ENCODE measurements at places on chromosomes 1 and 21.

DNA sequence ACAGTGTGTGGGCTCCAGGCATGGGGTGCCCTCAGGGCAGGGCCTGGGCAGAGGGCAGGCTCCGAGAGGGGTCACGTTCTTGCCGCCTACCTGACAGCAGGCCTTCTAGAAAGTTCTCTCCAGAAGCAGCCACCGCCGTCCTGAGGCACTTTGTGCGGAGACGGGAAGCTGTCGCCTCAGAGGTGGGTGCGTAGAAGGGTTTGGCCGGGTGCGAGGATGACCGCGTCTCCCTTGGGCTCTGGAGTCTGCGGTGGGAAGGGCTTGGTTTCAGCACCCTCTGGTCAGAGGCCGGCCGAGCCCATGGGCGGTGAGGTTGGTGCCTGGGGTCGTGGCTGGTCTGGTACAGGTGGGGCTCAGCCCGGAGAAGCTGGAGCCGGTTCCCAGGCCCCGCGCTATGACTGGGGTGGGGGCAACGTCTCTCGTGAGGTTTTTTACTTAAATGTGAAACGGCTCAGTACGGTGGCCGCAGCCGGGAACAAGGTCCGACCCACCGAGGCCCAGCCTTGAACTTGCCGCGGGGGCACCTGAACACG, 10.1 kb upstream of the TTLL10 start:
- DNase-seq, result no peak

DNA sequence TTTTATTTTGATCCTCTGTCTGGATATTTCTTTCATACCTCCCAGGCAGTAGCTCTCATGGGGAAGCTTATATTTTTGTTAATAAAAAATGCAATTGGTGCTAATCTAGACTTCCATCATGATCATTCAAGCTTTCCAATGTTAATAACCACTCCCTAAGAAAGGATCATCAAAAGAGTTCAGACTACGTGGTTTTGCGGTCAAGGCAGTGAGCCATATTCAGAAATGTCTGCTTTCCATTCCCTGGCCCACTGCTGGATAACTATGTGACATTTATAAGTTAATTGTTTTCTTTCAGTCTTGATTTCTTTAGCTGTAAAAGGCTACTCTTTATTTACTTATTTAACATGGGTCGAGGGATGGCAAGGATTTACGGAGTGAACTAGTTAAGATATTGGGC, 414.6 kb downstream of the LMO4 start:
- no peak for DNase-seq

GRCh38 chr1:14339288-14339687, 259.2 kb upstream of the KAZN start:
- DNase-seq, result no peak

DNA sequence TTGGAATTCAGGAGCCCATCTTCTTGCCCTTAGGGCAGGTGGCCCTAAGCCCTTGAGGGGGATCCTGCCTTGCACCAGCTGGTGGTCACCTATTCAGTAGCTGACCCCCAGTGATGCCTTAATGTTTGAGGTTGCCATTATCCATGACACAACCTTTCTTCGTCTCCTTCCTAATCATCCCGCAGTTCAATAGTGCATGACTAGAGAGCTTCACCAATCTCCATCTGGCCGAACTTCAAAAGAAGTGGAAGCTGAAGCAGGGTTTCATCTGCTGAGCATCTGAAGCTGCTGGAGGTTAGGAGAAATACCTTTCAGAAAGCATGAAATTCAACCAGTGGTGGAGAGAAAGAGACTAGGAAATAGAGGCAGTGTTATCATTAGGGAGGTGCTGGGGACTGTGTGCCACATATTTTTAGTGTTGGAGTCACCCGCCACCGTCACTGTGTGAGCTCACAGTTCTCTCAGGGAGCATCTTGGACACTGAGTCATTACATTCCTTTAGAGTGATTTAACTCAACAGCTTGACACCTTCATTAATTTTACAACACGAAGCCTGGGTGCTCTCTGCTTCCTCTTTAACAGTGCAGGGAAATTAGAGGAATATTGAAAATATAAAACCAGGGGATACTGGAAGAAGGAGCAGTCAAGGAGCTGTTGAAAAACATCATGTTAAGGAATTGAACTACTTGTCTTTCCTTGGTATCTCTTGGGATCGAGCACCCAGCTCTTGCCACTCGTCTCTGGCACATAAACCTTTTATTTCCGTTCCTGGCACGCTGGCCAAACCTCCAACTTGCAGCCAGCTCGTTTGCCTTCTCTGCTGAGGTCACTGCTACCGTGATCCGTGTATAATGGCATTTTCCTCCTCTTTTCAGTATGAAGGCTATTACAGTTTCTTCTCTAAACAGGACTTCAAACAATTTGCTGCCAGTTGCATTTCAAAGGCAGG, 53.6 kb downstream of the PEX14 start:
- no peak for DNase-seq

- DNase-seq, result no peak
Measured at GRCh38 chr1:160082487-160082886, 1.1 kb downstream of the KCNJ9 start.

DNA sequence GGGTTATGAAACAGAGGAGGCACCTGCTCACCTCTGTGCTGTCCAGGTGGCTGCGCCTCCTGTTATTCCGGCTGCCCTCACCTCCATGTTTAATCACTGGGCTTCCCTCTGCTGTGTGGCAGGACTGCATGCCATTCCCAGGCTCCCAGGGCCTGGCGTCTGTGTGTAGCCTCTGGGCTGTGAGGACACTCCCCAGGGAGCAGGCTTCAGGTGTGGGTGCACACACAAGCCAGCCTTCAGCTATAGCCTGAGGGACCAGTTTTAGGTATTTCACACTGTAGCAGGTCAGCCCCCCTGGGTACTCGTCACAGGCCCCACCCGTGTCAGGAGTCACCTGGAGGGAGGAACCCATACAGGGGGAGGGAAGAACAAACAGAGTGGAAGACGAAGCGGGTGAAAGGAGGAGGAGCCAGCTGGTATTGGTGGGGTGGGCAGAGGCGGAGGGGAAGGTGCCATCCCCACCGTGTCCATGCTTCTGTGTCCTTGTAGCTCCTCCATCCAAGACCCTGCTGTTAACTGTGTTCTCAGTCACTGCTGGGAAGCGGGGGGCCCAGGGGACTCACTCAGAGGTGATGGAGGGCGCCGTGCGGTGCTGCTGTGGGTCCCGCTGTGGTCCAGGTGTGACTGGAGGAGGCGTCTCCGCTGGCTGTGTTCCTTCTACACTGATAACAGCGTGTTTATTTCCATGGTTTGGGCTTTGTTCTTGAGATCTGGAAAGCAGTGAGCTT, 158.6 kb downstream of the PGBD5 start:
- no peak for DNase-seq

DNA sequence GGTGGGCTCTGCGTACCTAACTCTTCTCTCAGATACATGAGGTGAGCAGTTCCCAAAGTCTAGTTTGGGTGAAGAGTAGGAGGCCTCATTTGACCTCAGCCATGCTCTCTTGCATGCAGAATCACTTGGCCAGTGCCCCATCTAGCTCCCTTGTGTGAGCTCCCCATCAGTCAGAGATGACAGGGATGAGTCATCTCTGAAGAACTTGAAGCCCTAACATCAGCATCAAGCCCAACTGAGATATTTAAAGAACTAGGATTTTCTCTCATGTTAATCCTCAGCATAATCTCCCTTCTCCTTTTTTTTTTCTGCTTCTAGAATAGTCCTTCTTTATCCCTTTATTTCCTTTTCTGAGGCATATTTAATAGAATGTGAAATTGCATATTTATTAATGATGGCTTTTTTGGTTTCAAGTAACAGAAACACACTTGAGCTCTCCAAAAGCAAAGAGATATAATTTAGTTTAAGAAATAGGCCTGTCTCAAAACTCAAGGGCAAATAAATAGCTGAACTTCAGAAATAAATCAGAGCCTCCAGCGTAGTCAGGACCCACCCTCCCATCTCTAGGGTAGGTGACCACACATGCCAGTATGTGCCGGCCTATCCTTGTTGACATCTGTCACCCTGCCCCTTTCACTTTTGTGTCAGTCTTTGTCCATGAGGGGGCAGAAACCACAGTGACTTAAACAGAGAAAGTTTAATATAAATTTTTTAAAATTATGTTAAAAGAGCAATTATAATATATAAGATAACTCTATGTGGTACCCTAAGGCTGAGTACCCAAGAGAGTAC, 112.3 kb downstream of the TSEN15 start:
- no peak for DNase-seq
